Right cardiac atrium (tissue), 5 donors: ENCODE measurements at places on chromosomes 12 and 14. TPM values are rescaled to one million over a fixed set of nuclear protein-coding genes. Genes with fewer than 3 reads are reported as not detected.

TMTC2 gene
- total RNA-seq, result 2.9 TPM

GRCh38 chr14:103770902-103771301 lies 55.3 kb downstream of the ZFYVE21 start:
- DNase-seq, result no peak

- no peak for DNase-seq
Observed at GRCh38 chr12:127998988-127999387, 268.0 kb upstream of the TMEM132C start.

- no peak for DNase-seq
Observed at GRCh38 chr14:35854696-35855270, 28.6 kb downstream of the BRMS1L start.

DNA sequence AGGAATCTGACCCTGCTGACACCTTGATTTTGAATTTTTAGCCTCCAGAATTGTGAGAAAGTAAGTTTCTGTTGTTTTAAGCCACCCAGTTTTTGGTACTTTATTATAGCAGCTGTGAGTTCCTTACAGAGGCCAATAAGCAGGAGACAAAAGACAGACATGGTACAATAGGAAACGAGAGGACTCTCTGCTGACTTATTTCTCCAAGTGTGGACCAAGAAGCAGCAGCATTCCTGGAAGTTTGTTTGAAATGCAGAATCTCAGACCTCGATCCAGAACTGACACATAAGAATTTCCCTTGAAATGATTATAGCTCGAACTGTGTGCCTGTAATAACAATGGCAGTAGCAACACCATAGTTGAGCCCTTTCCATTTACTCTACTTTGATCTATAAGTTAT lies 31.9 kb upstream of the LUM start:
- DNase-seq, result no peak

- DNase-seq, result no peak
Observed at GRCh38 chr12:112932485-112933128, 5.7 kb upstream of the OAS3 start.

- no peak for DNase-seq
Observed at GRCh38 chr14:87615047-87615446, 377.9 kb downstream of the GALC start.

CLEC2A gene
- not detected for total RNA-seq

GRCh38 chr14:104869669-104870367 lies 4.8 kb downstream of the CEP170B start:
- DNase-seq, result no peak

PLEKHG7 gene
- not detected for total RNA-seq

DNA sequence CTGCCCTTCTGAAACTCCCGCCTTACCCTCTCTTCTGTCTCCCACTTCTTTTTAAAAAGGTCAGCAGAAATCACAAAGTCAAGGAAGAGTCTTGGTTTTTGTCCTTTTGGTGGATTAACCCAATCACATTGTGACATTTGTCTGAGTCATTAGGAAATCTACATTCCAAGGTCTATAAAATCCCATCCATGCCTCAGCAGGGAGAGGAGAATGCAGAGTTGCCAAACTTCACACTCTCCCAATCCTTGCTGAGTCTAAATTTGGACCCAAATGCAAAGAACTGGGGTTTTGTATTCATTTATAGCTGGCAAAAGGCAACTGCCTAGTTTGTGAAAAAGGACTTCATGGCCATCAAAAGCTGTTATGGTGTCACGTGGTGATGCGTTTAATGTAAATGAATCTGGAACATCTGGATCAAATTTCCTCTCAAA lies 67.9 kb downstream of the TMEM30B start:
- DNase-seq, result no peak

- peak; percentile 65 for DNase-seq
Observed at GRCh38 chr14:54567639-54568561, 972 bp downstream of the SAMD4A start.

DNA sequence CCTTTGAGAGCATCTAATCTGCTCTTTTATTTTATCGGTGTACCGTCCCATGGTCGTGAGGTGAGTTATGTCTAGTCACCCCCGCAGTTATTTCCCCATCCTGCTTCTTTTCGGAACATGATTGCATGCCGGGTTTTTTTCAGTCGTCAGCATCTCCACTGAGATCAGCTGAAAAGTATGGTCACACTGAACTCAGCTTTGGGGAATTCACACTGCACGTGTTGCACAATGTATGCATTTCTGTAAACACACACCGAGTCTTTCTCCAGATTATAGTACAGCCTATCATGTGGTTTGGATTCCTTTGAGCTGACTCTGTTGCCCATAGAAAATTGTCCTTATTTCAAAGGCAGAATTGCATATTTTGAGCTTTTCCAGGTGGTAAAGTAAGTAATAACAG lies 24.6 kb downstream of the PLXNC1 start:
- no peak for DNase-seq

PARPBP gene
- total RNA-seq, result 0.88 TPM

DNA sequence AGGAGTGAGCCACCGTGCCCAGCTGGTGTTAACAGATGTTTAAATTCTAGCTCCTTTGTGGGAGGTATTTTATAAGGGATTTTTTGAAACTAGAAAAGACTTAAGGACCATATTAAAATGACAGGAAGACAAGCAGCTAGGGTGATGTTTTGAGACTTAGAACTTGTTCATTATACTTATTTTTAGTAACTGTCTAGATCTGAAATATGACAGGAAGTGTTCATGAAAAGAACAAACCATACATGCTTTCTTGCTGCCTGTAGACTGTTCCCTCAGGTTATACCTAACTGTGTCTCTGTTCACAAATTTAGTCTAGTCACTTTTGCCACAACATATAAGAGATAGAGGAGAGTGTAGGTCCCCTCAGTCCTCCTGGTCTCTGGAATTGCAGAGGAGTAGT lies 36.9 kb upstream of the KCNH3 start:
- DNase-seq, result no peak

SLCO1B1 gene
- not detected for total RNA-seq

GRCh38 chr12:112677050-112677765 lies 114.3 kb upstream of the RPH3A start:
- DNase-seq, result no peak

ALDH1L2 gene
- 2.0 TPM for total RNA-seq

DNA sequence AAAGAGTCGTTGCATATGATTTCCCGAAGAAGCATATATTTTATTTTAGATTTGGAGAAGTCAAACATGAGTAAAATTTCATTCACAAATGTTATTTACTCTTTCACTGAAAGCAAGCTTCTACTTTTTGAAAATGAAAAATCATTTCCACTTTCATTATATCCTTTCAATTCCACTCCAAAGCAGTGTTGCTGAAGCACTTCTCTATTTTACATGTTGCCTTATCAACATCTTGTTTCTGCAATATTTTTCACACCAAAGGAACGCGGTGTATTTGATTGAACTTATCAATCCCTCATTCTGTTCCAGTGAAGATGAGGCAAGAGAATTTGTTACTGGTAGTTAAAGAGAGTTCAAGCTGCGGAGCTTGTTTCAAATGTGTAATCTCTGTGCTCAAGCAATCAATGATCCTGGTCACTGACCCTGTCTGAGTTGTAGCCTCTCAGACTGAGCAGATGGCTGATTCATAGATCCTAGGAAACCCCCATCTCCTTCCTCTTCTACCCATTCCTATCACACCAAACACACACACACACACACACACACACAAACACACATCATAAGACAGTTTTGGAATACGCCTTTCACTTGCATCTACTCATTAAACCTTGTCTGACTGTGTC lies 236.2 kb upstream of the FLRT2 start:
- no peak for DNase-seq

GRCh38 chr14:31837031-31837430 lies 240.1 kb upstream of the ARHGAP5 start:
- DNase-seq, result no peak

GRCh38 chr12:112998987-112999767 lies 20.9 kb downstream of the OAS2 start:
- no peak for DNase-seq

PEBP1 gene
- 507 TPM for total RNA-seq
